ENCODE measurements at places on chromosomes 3 and 15.

GRCh38 chr3:8239718-8240695 is 261.6 kb upstream of the LMCD1 start:
- no peak for DNase-seq

GRCh38 chr3:149879872-149880271 is 66.9 kb downstream of the RNF13 start:
- DNase-seq = peak; percentile 18

DNA sequence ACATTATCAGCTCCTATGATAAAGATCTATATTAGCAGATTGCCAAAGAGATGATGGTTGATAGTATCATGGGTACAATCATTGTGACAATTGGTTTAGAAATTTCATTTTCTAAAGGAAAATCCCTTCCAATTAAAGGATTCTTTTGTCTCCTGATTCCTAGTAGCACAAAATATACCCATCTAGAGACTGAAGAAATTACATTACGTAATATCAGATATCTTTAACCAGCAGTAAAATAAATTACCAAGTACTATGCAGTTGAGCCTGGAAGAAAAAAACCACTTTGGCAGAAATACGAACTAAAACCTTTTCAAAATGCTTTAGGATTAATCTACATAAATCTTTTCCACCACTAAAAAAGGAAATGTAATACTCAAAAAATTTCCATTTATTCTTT is 35.6 kb upstream of the SHC4 start:
- DNase-seq = no peak

DNA sequence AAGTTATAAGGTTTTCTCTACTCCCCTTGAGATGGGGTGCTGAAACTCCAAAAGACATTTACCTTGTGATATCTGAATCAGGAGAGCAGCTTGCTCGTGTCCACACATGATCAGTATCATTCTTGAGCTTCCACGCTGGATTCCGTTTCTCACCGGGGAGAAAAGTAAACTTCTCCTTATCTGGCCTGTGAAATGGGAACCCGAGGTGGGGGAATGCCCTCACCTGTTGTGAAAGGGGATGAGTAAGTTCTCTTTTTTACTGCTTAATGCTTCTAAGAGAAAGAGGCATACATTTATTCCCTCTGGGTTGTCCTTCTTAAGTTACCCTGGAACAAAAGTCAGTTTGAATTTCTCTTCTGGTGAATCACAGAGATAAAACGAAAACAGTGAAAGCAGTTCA is 440.5 kb upstream of the ADAMTS9 start:
- no peak for DNase-seq

Data from substantia nigra (tissue), 51 donors.